GM04503 (cell line): ENCODE measurements at places on chromosomes 4 and X.
A peak's percentile ranks its signal among the peaks of the same experiment; 100 is the strongest.

DNA sequence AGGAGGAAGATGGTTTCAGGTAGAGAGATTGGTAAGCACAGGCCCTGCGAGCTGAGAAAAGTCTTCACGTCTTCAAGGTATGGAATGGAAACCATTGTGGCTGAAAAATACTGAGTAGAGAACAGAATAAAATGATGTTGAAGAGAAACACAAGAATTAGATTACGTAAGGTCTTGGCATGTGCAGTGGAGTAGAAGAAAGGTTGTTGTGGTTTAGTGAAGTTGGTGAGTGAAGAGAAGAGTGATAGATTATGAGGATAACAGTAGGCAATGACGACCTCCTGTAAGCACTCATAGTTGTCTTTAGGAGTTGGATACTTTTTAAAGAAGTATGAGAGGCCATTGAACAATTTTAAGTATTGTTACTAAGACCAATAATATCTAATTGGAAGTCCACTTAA is 642.6 kb downstream of the PCDH7 start:
- no peak for DNase-seq

GRCh38 chr4:122826079-122826527 is 528 bp upstream of the FGF2 start:
- DNase-seq, result no peak

GRCh38 chrX:129512409-129512808 is 10.9 kb downstream of the SMARCA1 start:
- DNase-seq, result no peak

GRCh38 chr4:151887031-151887815 is 126.4 kb upstream of the GATB start:
- no peak for DNase-seq

- no peak for DNase-seq
Observed at GRCh38 chr4:123256901-123257300, 139.7 kb upstream of the SPRY1 start.

DNA sequence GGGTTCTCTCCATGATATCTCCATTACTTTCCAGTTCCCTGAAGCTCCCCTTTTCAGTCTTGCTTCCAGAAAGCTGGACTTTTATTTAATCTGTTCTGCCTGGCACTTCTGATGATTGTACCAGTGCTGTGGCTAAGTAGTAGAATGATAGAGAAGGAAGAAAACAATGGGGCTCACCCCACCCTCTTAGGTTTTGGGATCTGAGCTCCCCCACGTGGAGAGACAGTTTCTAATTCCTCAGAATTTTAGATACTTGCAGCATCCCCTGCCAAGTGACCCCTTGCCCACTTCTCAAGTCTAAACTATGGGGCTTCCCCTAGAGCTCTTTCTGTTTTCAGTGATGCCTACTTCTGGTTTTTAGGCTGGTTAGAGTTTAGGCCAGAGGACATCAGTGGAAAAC is 73.9 kb downstream of the GC start:
- DNase-seq, result no peak

DNA sequence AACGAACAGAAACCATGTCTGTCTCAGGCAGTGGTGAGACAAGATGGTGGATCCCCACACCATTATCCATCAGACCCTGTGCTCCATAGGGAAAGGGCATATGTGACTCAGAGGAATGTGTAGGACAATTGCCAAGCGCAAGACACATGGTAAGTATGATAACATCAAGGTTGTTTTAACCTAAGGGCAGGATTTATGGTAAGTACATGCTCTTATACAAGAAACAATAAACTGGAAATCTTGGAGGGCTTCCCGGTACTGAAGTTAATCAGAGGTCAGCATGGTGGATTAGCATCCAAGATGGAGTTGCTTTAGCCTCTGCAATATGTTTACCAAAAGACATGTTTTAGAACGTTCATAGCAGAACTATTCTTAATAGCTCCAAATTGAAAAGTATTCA is 355.0 kb downstream of the PPP1R2C start:
- DNase-seq, result no peak

DNA sequence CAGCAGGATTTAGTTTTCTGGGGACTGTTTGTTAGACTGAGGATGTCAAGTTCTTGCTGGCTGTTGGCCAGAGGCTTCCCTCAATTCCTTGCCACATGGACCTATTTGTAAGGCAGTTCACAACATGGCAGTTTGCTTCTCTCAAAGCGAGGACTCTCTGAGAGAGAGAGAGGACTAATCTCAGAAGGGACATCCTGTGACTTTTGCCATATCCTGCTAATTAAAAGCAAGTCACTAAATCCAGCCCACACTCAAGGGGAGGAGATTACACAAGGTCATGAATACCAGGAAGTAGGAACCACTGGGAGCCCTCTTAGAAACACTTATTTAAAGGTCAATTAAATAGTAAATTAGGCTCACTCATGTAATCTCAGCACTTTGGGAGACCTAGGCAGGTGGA is 38.2 kb downstream of the PPP1R2C start:
- no peak for DNase-seq

- no peak for DNase-seq
Observed at GRCh38 chr4:28774344-28774743, 1913.7 kb downstream of the STIM2 start.

DNA sequence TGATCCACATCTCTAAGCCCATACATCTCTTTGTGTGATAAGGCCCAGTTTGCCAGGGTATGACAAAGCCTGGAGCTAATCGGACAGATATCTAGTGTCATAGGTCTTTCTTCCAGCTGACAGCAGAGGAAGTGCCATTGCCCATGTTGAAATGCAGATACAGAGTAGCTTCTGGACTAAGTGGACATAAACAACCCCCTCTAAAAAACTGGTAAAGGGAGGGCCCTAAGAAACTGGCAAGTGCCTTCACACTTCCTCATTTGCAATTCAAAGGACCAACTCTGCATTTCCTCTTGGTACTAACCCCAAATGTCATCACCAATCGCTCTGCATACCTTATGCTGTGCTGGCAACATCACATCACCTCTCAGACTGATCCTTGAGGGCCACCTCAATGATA is 20.8 kb downstream of the ARHGEF6 start:
- DNase-seq, result no peak

DNA sequence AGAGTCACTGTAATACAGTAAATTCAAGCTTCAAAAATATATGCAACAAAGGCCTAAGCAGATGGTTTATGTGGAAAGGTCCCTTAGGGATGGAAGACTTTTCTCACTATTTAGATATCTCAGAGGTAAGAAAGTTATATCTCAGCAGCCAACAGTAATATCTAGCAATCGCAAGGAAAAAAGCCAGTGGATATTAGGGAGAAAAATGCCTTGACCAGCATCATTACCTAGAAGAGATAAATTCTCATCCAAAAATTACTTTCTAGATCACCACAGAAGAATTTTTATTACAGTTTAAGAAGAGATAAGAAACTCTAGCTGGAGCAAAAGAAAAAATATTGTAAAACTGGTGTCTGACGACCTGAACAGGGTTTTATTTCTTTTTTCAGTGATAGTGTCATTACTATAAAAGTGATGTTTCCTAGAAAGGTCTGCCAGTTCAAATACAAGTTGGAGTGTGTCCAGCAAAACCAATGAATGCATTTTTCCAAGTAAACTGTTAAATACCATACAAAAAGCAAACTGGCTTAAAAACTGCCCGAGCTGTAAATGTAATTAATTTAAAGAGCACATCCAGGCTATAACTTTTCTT is 100.0 kb downstream of the ATP11C start:
- DNase-seq, result no peak

GRCh38 chrX:98350940-98351339 is 1467.2 kb downstream of the RPA4 start:
- no peak for DNase-seq

GRCh38 chr4:76195326-76195725 is 18.3 kb downstream of the SCARB2 start:
- no peak for DNase-seq

- no peak for DNase-seq
Observed at GRCh38 chrX:77617206-77617605, 168.8 kb downstream of the ATRX start.

DNA sequence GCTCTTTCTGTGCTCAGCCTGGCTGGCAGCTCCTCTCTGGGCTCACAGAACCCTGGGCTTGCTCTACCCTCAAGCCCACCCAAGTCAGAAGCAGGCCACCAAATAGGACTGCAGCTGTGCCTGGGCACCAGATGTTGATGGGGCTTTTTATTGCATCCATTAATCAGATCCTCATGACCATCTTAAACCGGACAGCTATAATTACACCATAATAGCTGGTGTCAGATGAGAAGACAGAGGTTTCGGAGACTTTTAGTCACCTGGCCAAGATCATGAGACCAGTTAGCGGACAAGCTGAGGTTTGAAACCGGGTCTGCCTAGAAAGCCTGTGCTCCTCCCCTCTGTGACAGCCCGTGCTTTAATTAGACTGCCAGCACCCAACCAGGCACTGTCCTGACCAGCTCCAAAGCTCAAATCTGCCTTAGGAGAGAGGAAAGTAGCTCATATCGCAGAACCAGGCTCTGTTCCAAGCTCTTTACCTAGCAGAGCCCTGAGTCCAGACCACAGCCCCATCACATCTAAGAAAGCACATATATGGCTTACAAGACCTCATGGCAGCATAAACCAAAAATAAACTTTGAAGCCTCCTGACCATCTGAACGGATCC is 88.9 kb downstream of the JAKMIP1 start:
- no peak for DNase-seq

DNA sequence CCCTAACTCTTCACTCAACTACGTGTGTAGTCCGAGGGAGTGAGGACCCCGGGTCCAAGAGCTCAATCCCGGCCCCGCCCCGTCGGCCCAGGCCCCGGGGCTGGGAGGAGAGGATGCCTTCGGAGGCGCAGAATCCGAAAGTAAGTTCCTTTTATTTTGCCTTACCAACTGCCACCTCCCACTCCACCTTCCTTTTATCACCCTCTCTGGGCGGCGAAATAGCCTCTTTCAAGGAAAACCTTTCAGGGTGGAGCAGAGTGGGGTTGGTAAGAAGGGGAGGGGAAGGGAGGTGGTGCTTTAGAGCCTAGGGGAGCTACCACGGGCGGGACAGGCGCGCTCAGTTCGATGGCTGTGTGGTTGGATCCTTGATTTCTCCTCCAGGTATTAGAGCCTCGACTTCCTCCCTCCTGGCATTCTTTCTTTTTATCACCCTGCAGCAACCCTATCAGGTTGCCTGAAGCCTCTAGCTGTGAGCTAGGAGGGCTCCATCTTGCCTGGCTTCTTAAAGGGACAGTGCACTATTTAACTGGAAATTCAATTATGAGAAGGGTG is 191.2 kb downstream of the RRAGB start:
- no peak for DNase-seq

- no peak for DNase-seq
Observed at GRCh38 chr4:41644288-41644914, 104.1 kb downstream of the PHOX2B start.

DNA sequence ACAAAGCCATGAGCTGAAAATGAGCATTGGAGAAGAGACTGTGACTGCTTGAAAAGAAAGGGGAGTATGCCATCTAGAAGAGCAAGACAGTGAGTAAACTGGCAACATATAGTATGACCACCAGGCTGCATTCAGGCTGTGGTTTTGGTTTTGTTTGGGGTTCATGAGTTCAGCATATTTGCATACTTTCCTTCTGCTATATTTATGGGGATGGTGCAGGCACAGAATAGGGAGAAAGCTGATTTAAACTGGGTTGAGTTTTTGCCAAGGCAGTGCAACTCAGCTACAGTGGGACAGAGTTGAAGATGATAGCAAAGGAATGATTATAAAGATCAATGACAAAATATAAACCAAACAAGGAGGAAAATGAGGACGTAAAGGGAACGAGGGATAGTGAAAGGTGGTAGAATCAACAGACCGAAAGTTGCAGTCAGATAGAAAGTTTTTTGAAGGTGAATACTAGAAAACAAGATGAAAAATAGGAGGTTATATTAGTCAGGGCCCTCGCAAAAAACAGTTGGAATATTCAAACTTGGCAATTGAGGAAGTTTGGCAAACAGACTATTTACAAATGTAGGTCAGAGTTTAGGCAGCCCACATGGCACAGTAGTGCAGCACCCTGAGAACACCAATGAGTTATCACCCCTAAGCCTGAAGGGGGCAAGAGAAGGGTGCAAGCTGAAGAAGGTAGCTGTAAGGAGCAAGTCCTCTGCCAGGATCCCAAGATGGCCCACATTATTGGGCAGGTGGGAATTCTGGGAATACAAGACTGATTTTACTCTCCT is 114.8 kb upstream of the MAP9 start:
- no peak for DNase-seq

- no peak for DNase-seq
Observed at GRCh38 chrX:482702-483203, 96.0 kb upstream of the PPP2R3B start.

DNA sequence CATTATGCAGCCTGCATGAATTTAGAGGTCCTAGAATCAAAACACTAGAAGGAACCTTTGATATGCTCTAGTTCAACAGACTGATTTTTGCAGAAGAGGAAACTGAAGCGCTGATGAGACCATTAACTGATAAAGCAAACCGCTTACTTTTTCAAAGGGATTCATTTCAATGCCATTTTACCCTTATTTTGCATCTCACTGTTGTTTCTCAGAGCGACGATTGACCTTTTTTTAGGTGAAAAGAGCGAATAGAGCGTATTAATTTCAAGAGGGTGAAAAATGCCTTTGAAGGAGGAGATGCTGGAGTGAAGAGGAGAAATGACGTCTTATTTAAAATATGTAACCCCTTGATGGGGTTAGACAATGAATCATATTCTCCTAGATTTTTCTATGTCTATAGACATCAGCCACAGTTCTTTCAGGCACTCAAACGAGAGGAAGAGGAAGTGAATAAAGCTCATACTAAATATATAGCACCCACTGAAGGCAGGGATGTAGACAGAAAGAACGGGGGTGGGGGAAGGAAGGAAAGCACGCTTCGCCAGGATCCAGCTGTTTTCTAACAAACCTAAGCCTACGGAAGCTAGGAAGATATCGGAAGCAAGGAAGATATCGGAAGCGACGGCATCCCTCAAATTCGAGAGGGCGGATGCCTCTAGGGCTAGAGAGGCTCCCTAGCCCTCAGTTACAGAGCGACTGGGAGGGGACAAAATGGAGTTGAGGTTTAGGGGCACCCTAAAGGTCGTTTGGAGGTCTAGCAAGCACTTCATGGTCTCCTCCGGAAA is 848 bp downstream of the ACSL4 start:
- DNase-seq, result no peak

GRCh38 chrX:78708816-78709215 is 38.7 kb upstream of the LPAR4 start:
- no peak for DNase-seq

DNA sequence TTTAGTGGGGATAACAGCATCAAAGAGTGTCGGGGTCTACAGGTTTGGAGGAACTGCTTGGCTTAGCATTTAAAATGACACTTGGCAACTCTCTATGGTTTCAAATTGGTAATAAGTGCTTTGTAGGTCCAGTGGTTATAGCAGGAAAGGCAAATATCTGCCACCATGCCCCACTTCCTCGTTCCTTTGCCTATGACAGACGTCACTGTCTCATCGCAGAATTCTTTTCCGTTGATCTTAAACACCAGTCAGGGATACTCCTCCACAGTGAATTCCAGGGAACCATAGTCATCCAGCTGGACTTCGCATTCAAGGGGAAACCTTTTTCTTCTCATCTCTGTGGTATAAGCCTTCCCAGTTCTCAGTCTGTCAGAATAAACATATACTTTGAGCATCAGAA is 319.1 kb downstream of the GPAT3 start:
- peak; percentile 88 for DNase-seq

DNA sequence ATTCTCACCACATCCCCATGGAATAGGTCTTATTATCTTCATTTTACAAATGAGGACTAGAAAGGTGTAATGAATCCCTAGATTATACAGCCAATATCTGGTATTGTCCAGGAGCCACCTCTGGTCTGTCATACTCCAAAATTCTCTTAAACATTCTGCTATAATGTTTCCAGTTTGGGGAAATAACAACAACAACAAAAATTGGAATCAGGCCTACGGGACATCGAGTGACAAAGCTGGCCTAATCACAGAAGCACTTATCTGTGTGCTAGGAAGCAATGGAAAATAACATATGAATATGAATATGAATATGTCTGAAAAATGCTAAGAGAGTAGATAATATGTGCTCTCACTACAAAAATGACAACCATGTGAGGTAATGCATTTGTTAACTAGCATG is 264.1 kb downstream of the GASK1B start:
- DNase-seq, result no peak
